ENCODE measurements at places on chromosomes 12 and 14.

DNA sequence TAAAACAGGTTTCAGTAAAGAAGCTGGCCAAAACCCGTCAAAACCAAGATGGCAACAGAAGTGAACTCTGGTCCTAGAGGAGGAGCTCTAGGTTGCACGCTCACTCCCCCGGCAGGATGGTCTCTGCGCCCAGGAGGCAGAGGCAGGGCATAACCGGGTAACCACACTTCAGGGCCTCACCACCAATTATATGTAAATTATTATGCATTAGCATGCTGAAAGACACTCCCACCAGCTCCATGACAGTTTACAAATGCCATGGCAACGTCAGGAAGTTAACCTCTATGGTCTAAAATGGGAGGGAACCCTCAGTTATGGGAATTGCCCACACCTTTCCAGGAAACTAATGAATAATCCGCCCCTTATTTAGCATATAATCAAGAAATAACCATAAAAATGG is 20.1 kb upstream of the SLC6A12 start:
- DNase-seq, result no peak

GRCh38 chr12:26690601-26691000 is 142.4 kb downstream of the ITPR2 start:
- DNase-seq, result no peak

DNA sequence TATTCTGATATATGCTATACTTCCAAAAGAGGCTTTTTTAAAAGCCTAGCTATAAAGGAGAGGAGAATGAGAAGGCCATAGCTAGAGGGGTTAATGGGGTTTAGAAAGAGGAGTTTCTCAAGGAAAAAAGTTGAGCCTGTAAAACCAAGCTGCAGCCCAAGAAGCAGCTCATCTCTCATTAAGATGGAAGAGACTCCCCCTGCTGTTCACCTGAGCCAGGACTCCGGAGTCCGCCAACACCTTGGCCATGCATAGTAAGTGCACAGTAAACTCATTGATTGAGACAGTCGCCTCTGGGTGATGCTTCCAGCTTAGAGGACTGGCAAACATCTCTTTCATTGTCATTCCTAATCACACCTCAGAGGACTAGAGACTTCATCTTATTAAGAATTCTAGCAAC is 46.2 kb downstream of the ANO2 start:
- DNase-seq, result no peak

DNA sequence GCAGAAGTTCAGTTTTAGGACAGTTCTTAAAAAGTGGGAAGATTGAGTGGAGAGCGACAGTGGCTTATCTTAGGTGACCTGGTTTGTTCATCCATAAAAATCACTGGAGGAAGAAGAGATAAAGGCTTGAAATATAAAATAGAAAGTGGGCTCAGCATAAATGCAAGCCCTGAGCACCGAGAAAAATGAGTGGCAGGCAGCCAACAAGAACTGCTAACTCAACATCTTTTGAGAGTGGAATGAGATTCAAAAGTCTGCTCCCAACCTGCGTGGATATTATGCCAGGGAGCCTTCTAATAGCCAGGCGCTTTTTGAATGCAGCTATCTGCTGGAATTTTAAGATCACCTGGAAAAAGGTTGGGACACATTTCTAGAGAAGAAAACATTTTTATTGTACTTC is 666.5 kb downstream of the FLRT2 start:
- no peak for DNase-seq

- no peak for DNase-seq
Observed at GRCh38 chr12:112370868-112371510, 11.2 kb downstream of the HECTD4 start.

DNA sequence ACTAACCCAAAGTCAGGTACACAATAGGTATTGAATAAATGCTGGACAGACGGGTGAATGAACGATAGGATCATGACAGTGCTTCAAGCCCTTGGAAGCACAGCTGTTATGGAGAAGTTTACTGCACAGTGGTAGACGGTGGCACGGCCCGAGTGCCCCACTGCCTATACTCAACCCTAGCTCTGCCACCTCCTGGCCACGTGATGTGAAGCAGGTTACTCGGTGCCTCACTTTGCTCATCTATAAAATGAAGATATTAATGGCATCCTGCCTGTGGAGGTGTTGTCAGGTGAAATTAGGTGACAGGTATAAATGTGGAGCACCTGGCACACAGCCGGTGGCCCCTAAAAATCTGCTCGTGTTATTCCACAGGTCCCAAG is 5.8 kb downstream of the ASB2 start:
- DNase-seq, result peak; percentile 82

DNA sequence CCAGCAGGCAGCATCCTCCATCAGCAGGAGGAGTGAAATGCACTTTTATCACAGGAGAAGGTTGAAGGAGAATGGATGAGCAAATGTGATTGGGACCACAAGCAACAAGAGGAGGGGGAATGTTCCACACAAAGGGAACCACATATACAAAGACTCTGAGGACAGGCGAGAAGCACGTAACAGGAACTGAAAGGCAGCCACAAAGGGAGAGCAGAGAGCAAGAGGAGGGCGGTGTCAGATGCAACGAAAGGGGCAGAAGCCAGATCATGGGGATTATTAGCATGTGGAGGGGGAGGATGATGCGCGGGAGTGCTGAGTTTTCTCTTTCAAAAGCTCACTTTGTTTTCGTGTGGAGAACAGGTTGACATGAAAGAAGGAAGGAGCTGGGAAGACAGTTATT is 241.1 kb downstream of the SPTSSA start:
- peak; percentile 9 for DNase-seq

- no peak for DNase-seq
Observed at GRCh38 chr12:58621126-58621525, 299.2 kb downstream of the LRIG3 start.
